ENCODE measurements at places on chromosomes 3 and 15.

DNA sequence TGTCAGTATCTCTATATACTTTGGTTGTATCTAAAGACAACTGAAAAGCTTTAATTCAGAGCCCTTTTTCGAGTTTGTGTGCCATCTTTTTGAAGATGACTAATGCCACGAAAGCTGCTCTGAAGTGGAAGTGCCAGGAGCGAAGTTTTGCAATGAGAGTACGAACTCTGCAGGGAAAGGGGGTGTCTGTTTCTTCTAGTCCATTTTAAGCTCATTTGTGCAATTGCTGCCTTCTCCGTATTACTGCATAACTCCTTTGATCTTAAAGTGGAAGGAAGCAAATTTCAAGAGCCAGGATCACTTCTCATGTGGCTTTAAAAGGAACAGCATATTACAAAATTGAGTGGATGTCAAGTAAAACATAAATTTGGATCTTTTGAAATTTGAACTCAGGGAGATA is 245.3 kb downstream of the FEZF2 start:
- DNase-seq: no peak

DNA sequence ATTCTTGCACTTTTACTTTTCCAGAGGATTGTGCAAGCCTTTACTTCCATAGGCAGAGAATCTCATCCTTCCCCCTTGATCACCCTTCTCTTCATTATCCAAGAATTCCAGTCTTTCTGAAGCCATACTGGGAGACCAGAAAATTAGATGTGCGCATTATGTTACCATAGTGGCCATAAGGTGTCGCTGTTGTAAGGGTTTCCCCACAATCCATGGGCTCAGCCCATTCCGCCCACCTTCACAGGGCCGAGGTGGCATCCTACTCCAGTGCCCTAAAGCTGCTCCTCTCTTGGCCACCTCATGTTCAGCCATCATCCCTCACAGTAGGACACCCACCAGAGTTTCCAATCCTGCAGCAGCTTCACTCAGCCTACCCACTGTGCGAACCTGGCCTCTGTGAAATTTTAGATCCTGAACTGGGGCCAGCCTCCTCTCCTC is 35.0 kb downstream of the CTSH start:
- peak; percentile 43 for DNase-seq

- no peak for DNase-seq
Observed at GRCh38 chr3:33231756-33232465, 13.3 kb upstream of the SUSD5 start.

DNA sequence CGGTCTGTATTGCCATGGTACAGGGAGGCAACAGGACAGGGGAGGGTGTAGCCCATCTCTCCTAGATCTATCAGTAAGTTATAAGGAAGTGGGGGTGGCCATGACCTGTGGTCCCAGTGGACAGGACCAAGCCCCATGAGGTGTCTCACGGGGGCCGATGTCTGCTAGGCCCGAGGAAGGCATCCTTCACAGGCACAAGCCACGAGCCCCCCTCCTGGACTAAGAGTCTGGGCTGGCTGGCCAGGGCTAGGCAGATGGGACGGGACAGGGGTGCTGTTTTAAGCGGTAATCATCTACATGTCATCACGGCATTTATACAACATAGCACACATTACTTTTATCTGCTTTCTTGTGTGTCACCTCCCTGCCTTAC is 2.6 kb upstream of the TBC1D2B start:
- no peak for DNase-seq

DNA sequence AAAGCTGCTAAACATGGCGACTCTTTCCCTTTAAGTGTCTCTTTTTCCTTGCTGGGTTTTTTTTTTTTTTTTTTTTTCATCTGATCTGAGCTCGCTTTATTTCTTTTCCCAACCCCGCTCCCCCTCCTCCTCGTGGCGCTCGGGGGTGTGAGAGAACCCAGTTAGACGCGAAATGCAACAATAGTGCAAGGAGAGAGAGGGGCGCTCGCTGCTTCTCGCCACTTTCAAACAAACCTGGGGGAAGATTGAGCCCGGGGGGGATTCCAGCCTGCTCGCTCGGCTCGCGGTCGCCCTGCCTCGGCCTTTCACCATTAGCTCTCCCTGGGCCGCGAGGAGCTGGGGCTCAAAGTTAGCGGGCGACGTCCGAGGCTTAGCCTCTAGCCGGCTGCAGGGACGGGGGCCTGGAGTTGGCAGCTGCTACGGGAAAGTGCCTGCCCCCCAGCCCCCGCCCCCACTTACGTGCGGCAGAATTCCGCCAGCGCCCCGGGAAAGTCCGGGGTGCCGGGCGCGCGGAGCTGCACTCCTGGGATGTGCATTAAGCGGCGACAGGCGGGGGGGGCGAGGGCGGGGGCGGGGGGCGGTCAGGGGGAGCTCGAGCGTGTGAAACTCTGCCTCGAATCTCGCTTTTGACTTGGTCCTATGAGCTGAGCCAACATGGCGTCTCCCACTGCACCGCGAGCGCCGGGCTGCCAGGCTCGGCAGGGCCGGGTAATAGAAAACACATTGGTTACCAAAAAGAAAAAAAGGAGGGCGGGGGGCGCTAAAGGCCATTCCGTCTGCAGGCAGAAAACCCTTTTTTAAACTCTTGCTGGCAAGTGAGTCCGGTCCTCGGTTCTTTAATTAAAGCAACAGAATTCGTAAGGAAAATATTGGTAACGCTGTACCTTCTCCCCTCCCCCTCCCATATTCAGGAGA is 10.4 kb downstream of the NR2F2 start:
- peak; percentile 65 for DNase-seq

DNA sequence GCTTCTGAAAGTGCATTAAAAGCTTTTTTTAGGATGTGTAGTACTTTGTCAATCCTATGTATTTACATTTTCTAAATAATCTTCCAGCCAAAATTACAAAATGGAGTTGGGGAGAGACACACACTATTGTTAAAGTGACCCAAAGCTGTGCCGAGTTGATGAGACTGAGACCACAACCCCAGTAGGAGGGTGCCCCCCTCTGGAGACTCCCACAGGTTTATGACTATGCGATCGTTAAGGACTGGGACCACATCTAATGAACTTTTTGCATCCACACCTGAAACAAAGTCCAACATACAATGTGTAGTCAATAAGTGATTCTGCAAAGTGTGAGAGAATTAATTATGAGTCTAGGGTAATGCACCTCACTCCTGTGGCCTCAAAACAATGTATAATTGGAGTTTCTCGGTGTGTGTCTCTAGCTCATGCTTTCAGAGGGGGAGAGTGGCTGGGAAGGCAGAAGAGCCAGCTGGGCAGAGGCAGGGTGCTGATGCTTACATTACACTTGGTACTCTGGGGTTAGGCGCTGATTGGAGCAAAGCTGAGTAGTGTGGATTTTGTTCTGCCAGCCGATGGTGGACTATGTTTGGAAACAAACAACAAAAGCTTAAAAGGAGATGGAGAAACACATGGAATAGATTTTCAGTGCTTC is 102.8 kb downstream of the KCNH8 start:
- DNase-seq: peak; percentile 65

GRCh38 chr3:156682501-156682900 is 8.1 kb downstream of the TIPARP start:
- DNase-seq: no peak

GRCh38 chr3:39281533-39281932 is 1.7 kb upstream of the CX3CR1 start:
- DNase-seq: no peak

- no peak for DNase-seq
Observed at GRCh38 chr3:153679714-153680113, 441.5 kb upstream of the ARHGEF26 start.

DNA sequence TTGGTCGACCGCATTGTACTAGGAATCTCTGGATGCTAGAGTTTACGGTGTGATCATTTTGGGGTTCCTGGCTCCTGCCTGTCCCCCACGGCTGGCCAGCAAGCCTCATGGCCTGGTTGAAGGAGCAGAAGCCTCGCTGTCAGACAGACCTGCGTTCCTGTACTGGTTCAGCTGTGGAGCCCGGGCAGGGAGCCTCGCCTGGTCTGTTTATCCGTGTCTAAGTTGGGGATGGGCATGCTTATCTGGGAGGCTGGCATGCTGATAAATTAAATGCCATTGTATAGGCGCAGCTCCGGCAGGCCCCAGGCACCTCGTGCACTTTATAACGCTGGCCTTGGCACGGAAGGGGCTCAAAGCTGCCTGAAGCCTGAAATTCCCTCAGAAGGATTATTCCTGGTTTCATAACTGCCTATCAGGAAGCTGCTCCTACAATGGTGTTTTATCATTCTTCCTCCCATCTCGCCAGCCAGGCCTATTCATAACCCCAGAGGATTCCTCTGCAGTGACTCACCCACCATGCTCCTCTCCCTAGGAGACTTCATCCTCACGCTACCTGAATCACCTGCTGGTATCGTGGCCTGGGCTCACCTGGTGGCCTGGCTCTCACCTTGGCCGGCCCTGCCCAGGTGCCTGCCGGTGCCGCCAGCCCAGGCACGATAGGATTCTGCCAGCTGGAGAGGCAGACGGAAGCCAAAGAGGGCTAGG is 110.9 kb downstream of the ASB7 start:
- no peak for DNase-seq

DNA sequence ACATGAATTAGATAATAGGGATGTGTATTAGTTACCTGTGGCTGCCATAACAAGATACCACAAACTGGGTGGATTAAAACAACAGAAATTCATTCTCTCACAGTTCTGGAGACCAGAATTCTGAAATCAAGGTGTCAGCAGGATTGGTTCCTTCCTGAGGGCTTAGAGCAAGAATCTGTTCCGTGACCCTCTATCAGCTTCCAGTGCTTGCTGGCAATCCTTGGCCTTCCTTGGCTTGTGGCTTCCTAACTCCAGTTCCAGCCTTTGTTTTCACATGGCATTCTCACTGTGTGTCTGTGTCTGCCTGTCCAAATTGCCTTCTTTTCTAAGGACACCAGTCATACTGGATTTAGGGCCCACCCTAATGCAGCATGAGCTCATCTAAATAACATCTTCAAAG is 94.4 kb upstream of the NR2E3 start:
- DNase-seq: no peak

GRCh38 chr15:80924278-80924677 is 65.3 kb downstream of the MESD start:
- no peak for DNase-seq
